ENCODE measurements at places on chromosomes 2 and 18. TPM values are rescaled to one million over a fixed set of nuclear protein-coding genes. Genes with fewer than 3 reads are reported as not detected.
A peak's percentile ranks its signal among the peaks of the same experiment; 100 is the strongest.

Gene RSAD2
- total RNA-seq: 1.7 TPM

GRCh38 chr2:43854671-43855070 is 15.9 kb downstream of the ABCG8 start:
- peaks cover 12% of the 10 kb centered on the region for H3K27me3 ChIP-seq
- no peak overlapping the region for H3K27ac ChIP-seq
- no peaks in the 10 kb centered on the region for H3K4me1 ChIP-seq
- H3K36me3 ChIP-seq: no peaks in the 10 kb centered on the region
- DNase-seq: no peak

- H3K36me3 ChIP-seq: no peaks in the 10 kb centered on the region
- no peaks in the 10 kb centered on the region for H3K27me3 ChIP-seq
- H3K4me1 ChIP-seq: no peaks in the 10 kb centered on the region
- H3K4me3 ChIP-seq: no peak overlapping the region
These were observed 32.7 kb downstream of the ALMS1 start for GRCh38 chr2:73418343-73418742.

DNA sequence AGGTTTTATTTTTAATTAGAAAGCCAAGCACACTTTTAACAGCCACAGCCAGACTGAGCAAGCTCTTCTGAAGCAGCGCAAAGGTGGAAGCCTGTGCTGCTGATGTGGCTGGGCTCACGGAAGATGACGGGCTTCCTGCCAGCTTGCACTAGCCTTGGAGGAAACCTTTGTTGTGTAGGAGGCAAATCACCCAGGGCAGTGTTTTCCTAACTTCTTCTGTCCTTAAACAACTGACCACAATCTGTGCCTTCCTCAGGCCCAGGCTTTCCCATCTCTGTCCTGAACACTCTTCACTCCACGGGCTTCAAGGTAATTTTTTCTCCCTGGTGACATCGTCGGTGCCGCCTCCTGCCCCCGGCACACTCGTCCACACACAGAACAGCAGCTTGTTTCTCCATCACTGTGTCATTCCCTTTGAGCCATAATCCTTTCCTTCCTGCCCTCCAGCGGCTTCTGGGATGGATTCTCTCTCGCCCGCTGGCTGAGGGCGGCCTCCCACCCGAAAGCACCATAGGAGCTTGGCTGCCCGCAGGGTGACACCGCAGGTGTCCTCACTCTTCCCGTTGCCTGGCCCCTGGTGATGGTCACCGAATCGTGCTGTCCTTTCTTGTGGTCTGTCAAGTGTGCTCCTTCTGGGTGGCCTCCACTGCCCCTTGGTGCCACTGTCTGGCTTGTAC is 31.1 kb upstream of the INHBB start:
- no peaks in the 10 kb centered on the region for H3K4me1 ChIP-seq
- peaks cover 15% of the 10 kb centered on the region for H3K27me3 ChIP-seq
- no peak overlapping the region for H3K4me3 ChIP-seq
- H3K36me3 ChIP-seq: no peaks in the 10 kb centered on the region
- H3K27ac ChIP-seq: no peak overlapping the region

Gene ESPNL
- 1.3 TPM for total RNA-seq

GRCh38 chr2:85095094-85095493 is 38.1 kb upstream of the TCF7L1 start:
- DNase-seq: peak; percentile 25
- no peaks in the 10 kb centered on the region for H3K27me3 ChIP-seq
- H3K27ac ChIP-seq: no peak overlapping the region
- no peaks in the 10 kb centered on the region for H3K36me3 ChIP-seq
- no peak overlapping the region for H3K4me3 ChIP-seq

DNA sequence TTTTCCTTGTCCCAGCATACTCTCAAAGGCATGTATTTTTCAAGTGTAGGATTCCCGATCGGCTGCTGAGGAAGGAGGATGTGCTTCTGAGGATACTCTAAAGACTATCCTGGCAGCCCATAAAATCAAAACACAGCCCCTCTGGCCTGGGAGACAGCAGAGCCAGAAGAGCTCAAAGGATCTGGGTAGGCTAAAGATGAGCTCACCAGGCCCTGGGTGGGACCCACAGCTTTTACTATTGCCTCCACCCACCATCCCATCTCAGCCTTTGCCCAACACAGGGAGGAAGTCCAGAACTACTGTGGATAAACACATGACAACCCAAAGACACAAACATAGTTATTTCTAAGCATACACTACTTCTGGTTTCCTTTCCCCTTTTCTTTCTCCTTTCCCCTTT is 79.1 kb upstream of the ZFP36L2 start:
- H3K36me3 ChIP-seq: no peaks in the 10 kb centered on the region
- DNase-seq: no peak
- H3K4me3 ChIP-seq: no peak overlapping the region
- H3K27ac ChIP-seq: no peak overlapping the region
- no peaks in the 10 kb centered on the region for H3K27me3 ChIP-seq
- no peaks in the 10 kb centered on the region for H3K4me1 ChIP-seq

Gene OSR1
- 17.7 TPM for total RNA-seq

DNA sequence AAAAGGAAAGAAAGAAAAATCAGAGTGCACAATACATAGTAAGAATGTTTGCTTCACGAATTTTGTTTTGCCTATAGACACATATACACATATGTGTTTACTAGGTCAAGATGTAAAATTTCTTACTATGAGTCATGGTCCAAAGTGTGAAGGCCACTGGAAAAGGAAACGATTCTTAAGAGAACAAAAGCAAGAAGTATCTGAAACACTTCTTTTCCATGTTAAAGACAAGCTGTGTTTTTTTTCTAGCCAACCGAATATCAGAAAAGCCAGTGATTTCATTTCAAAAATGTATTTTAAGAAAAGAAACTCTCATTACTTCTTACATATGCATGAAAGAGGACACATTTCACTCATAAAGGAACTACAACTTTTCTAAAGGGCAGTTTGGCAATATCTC is 24.9 kb downstream of the PECR start:
- no peak overlapping the region for H3K27ac ChIP-seq
- no peaks in the 10 kb centered on the region for H3K4me1 ChIP-seq
- no peaks in the 10 kb centered on the region for H3K36me3 ChIP-seq
- DNase-seq: no peak
- no peak overlapping the region for H3K4me3 ChIP-seq
